PC-3 (cell line): ENCODE measurements at places on chromosomes 7 and 10. TPM values are rescaled to one million over a fixed set of nuclear protein-coding genes. Genes with fewer than 3 reads are reported as not detected.

The FFAR4 gene
- 1.5 TPM in 2 replicates for total RNA-seq

The CFAP58 gene
- 0.26 TPM in 1 of 2 replicates, not detected in the other for total RNA-seq

The VSTM2A gene
- not detected in 2 replicates for total RNA-seq

The HYAL4 gene
- 0.26 and 0.98 TPM in 2 replicates for total RNA-seq

The PLEKHS1 gene
- not detected in 2 replicates for total RNA-seq

The GBX1 gene
- total RNA-seq: not detected in 2 replicates

The SPDYE11 gene
- total RNA-seq: not detected in 2 replicates

The CYP3A5 gene
- not detected in 2 replicates for total RNA-seq

The LIPF gene
- not detected in 2 replicates for total RNA-seq

The KCND2 gene
- 0.17 and 0.33 TPM in 2 replicates for total RNA-seq

The IFIT2 gene
- total RNA-seq: 6.9 and 8.6 TPM in 2 replicates

DNA sequence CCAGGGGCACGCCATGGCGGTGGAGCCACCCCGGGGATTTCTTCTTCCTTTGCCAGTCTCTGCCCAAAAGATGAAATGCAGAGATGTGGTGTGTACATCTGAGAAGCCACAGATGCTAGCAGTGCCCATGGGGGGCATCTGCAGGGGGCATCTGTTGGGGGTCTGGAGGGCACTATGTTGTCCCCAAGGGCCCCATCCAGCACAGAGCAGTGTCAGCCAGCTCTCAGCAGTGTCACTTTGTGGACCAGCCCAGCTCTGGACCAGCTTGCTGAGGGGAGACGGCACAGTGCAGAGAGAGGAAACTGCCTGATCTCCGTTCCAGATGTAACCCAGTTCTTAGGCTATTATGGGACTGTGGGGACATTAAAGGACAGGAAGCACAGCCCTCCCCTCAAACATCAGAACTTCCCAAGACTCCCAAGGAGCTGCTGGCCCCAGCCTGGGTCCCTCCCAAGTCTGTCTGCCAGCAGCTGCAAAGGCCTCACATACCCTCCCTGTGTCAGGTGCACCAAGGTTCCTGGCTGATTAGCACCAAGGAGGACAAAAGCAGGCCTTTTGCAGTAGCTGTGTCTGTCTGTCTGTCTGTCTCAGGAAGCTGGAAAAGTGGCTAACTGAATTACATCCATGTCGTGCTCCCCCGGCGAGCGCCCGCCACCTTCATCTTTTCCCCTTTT is 536.5 kb downstream of the PTPRN2 start:
- no peak for DNase-seq

DNA sequence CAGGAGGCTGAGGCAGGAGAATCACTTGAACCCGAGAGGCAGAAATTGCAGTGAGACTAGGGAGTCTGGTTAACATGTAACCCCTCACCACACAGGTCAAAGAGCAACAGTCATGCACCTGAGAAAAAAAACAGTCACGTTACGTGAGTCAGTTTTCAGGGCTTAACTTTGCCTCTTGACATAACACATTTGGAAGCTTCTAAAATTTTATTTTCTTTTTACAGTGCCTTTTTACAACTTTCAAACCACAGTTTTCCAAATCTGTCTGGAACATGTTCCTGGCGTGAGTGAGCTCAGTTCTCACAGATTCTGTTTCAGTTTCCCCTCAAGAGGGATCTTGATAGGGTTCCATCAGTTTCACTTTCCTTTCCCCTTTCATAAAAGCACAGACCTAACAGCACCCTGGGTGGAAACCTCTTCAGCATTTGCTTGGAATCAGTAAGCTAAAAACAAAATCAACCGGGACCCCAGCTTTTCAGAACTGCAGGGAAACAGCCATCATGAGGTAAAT is 4.4 kb downstream of the IFIT3 start:
- no peak for DNase-seq

DNA sequence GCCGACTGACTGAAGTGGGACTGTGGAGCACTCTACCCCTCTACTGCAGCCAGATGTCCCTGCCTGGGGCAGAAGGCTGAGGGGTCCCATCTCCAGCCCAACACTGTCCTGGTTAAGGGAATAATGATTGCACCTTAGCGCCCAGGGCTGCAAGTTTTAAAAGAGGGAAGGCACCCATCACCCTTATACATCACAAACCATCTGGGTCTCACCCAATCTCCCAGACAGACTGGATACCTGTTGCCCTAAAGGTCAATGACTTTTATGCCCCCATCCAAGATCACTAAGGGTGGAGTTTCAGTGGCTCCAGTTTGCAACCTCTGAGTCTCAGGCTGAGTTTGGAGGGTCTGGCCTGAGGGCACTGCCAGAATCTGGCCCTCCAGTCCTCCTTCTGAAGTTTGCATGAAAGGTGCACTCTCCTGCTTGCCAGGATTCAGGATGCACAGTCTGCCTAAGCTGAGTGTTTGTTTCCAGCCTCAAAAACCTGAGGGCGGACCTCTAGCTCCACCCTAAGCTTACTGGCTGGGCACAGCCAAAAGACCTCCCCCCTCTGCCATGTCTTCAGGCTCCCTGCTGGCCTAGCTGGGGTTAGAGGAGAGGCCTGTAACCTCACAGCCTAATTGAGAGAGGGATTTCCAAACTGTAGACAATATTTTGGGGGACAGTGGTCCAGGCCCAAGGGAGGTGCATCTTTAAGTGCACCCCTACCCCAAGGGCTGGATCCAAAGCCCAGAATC is 2.5 kb upstream of the EMX2 start:
- DNase-seq: no peak

- DNase-seq: peak; percentile 82
These were observed 41.4 kb downstream of the COL1A2 start for GRCh38 chr7:94436018-94436604.

GRCh38 chr7:149723795-149724495 is 49.4 kb downstream of the ZNF467 start:
- DNase-seq: no peak

- no peak for DNase-seq
These were observed 84.1 kb downstream of the FOXL3 start for GRCh38 chr7:373818-374705.

DNA sequence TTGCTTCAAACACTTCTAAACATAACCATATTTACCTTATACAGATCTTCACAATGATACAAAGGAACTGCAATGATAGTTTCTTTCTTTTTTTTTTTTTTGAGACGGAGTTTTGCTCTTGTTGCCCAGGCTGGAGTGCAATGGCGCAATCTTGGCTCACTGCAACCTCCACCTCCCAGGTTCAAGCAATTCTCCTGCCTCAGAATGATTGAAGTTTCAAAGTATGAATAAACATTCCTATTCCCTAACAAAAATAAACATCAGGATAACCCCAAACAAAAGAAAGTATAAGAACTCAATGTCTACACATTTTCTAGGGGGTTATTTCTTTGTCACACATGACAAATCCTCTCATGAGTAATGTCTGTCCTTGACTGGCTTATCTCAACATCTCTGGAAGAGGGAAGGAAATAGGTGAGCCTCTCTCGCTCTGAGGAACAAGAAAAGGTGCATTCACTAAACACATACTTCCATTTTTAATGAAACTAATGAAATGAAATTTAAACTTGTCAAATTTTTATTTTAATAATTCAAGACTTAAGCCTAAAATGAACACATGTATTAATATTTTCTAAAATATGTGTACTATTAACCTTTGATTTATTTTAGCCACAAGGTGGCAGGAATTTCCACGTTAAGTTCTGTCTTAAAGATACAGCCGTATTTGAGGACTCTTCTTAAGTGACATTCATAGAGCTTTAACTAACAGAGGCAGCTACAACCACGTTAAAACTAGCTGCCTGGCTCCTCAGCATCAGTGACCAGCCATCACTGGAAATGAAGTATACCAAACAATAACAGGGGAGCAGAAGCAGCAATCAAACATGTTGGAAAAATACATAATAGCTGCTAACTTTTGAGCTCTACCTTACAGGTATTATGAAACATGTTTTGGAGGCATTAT is 58.3 kb downstream of the MALSU1 start:
- peak; percentile 87 for DNase-seq

DNA sequence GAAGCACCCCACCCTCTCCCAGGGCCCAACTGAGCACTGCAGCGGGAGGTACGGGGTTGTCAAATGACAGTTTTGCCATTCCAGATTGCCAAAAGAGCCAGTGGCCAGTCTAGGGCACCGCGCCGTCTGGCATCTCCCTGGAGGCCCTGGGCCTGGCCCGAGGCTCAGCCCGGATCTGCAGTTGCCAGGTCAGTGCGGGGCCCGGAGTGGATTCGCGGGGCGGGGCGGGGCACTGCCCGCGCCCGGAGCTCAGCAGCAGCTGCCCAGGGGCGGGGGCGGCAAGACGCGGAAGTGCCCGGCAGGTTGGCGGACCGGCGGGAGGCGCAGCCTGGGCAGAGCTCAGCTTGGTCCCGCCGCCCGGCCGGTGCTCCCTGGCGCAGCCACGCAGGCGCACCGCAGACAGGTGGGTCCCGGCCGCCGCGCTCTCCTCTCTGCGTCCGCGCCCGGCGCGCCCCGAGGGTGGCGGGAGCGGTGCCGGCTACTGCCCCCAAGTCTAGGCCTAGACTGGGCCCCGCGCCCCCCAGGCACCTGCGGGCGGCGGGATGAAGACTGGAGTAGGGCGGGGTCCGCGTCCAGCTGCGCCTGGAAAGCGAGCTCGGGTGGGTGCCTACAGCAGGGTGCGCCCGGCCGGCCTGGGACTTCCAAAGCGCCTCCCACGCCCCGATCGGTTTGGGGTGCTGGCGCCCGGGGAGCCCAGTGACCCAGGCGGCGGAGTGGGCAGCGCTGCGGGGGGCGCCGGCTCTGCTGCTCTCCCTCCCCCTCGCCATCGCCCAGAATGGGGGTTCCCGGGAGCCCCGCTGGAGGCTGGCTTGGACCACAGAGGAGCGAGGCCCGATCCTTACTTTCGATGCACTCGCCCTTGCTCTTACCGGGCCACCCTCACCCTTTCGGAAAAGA is at the start of gene IRF5:
Gene IRF5, plus strand, starts transcription at position 281 of the 897 bp plus-strand sequence. CDS start 4,155 bp downstream, outside the sequence.
- DNase-seq: peak; percentile 66

GRCh38 chr10:12547301-12547771 is 198.0 kb downstream of the CAMK1D start:
- DNase-seq: no peak

GRCh38 chr10:55509168-55509567 is 708.1 kb upstream of the PCDH15 start:
- DNase-seq: peak; percentile 33

DNA sequence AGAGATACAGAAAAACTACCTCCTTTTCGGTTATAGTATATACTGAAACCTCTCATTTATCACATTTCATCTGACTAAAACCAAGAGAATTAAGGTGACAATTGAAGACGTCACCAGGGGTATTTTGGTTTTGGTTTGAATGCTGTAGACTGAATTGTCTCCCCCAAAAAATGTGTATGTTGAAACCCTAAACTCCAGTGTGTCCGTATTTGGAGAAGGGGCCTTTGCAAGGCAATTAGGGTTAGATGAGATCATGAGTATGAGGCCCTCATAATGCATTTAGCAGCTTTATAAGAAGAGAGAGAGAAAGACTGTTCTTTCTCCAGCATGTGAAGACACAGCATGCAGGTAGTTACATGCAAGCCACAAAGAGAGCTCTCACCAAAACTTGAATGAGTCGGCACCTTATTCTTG is 59.5 kb downstream of the CACNA2D1 start:
- no peak for DNase-seq

DNA sequence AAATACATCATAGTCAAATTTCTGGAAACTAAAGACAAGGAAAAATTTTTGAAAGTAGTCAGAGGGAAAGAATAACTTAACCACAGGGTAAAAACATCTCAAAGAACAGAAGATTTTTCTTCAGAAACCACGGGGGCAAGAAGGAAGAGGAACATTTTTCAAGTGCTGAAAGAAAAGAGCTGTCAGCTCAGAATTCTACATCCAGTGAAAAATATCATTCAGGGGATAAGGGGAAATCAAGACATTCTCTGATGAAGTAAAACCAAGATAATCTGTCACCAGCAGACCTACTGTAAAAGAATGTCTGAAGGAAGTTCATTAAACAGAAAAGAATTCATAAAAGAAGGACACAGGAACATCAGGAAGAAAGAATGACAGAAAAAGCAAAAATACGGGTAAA is 111.2 kb upstream of the TMEM72 start:
- DNase-seq: no peak

- DNase-seq: no peak
These were observed 282.5 kb upstream of the MYO3A start for GRCh38 chr10:25651534-25651933.

DNA sequence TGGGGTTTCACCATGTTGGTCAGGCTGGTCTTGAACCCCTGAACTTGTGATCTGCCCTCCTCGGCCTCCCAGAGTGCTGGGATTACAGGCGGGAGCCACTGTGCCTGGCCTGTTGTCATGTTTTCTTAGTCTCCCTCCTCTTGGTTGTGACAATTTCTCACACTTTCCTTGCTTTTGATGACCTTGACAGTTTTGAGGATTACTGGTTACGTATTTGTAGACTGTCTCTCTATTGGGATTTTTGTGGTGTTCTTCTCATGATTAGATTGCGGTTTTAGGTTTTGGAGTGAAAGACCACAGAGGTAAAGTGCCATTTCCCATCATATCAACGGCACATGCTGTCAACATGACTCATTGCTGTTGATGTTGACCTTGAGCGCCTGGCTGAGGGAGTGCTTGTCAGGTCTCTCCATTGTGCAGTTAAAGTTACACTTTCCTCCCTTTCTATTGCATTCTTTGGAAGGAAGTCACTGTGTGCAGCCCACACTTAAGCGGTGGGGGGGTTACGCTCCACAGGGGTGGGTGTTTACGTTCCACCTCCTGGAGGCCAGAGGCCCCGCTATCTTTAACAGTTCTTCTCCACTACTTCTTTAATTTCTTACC is 10.8 kb downstream of the NEURL1 start:
- peak; percentile 86 for DNase-seq
